ENCODE measurements at places on chromosomes 5 and 9. TPM values are rescaled to one million over a fixed set of nuclear protein-coding genes. Genes with fewer than 3 reads are reported as not detected.

The SPATA31D4 gene
- total RNA-seq, result not detected

DNA sequence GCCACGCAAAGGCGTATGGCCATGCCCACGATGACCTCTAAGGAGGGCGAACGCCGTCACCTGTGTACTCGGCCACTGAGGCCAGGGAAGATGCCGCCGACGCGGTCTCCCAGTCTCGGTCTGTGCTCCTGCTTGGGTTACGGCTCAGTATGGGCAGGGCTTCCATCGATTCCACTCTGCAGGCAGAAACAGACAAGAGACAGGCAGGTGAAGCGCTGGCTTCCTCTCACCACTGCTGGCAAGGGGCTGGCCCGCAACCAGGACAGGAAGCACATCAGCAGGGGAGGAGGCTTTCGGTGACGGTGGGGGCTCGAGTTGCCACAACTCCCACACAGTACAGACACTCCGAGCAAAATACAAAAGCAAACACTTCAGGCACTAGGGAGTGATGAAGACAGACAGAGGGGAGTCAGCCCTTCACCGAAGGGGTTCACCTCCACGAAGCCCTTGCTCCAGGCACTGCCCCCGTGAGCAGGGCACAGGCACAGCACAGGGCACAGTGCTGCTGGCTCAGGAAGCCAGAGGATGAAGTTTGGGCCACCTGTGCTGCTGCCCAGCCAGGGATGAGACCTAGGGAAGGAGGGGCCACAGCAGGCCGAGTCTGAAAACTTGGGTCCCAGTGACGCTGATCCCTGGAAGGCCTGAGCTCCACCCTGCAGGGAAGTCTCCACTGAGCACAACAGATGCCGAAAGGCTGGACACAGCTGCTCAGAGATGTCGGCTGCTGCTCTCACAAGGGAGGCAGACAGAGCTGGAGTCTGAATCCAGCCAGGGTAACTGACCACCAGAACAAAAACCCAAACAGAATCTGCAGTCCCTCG is 91.3 kb downstream of the CAMSAP1 start:
- H3K4me3 ChIP-seq, result no peak overlapping the region
- no peak for DNase-seq
- H3K4me1 ChIP-seq, result no peaks in the 10 kb centered on the region

The AFAP1L1 gene
- 9.8 TPM for total RNA-seq

- H3K4me1 ChIP-seq, result peaks cover 25% of the 10 kb centered on the region
- H3K36me3 ChIP-seq, result no peaks in the 10 kb centered on the region
- H3K27ac ChIP-seq, result peak overlapping the region; percentile 7
- no peaks in the 10 kb centered on the region for H3K27me3 ChIP-seq
- H3K4me3 ChIP-seq, result no peak overlapping the region
- no peak for DNase-seq
These were observed 23.4 kb downstream of the UBE2R2 start for GRCh38 chr9:33840381-33840780.

DNA sequence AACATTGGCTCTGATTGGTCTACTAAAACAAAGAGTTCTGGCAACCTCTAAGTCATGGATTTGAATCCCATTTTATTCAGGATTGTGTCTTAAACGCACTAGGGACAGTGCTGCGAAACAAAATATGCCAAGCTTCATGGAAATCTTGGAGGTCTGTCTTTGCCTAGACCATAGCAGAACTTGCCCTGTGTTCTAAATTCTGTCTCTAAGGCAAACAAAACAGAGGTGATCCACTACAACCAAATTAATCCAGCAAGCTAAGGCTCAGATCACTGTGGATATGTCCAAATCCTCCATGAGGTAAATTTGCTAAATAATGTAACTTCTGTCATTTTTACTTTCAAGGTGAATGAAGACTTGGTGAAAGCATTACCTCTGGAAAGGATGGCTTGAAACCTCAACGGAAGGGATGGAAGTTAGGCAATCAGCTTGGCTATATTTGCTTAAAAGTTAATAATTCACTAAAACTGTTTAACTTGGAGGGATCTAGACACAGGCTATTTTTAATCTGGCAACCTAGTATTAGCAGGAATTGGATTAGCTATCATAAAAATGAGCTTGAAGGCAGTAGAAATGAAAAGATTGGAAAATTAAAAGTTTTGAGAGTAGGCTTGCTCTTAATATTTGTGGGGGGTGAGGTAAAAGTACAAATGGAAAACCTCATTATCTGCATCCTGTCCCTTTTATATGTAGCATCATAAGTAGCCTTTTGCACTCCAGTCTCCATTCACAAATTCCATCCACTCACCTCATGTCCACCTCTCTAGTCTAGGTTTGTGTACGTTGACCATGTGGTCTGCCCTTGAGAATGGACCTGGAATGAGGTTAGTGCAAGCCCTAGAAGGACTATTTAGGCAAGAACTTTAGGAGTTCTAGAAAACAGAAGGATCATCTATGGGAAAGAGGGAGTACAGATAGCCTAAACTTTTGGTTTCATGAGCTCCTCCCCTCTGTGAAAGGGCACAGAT is 176.2 kb downstream of the SMC2 start:
- H3K36me3 ChIP-seq, result no peaks in the 10 kb centered on the region
- H3K4me3 ChIP-seq, result no peak overlapping the region
- no peaks in the 10 kb centered on the region for H3K4me1 ChIP-seq

- DNase-seq, result no peak
- H3K27ac ChIP-seq, result no peak overlapping the region
- no peak overlapping the region for H3K4me3 ChIP-seq
- no peaks in the 10 kb centered on the region for H3K4me1 ChIP-seq
- H3K36me3 ChIP-seq, result no peaks in the 10 kb centered on the region
These were observed 77.1 kb downstream of the BAAT start for GRCh38 chr9:101307524-101308213.

DNA sequence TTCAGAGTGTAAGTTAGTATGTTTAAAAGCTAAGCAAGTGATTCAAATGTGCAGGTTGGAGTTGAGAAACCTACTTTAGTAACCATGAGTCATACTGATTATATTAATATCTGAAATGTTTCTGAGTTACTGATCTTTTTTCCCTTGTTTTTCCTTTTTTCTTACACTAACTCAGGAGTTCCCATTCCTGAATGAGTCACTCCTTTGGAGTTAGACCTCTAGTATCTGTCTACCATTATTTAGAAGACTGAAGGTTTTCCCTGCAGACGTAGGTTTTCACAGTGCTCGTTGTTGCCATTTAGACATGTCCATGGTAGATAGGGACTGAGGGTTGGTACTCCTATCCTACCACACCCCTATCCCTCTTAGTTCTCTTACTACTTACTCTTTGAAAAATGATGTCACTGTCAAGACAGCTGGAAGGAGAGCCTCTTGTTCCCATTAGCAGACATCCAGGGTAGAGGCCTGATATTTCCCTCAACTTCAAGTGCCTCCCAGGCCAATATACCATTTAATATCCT is 20.2 kb downstream of the OCLN start:
- H3K4me1 ChIP-seq, result no peaks in the 10 kb centered on the region
- DNase-seq, result no peak
- no peaks in the 10 kb centered on the region for H3K36me3 ChIP-seq
- no peak overlapping the region for H3K27ac ChIP-seq

The NELFB gene
- 35.3 TPM for total RNA-seq

GRCh38 chr9:37747271-37747753 is 6.3 kb upstream of the TRMT10B start:
- no peaks in the 10 kb centered on the region for H3K4me1 ChIP-seq
- H3K36me3 ChIP-seq, result no peaks in the 10 kb centered on the region
- peak; percentile 66 for DNase-seq
- no peak overlapping the region for H3K27ac ChIP-seq
- no peak overlapping the region for H3K4me3 ChIP-seq

- DNase-seq, result peak; percentile 22
- no peaks in the 10 kb centered on the region for H3K36me3 ChIP-seq
- no peaks in the 10 kb centered on the region for H3K27me3 ChIP-seq
These were observed 229.5 kb upstream of the PAPPA start for GRCh38 chr9:115923903-115924668.

The SOX30 gene
- total RNA-seq, result 0.14 TPM

DNA sequence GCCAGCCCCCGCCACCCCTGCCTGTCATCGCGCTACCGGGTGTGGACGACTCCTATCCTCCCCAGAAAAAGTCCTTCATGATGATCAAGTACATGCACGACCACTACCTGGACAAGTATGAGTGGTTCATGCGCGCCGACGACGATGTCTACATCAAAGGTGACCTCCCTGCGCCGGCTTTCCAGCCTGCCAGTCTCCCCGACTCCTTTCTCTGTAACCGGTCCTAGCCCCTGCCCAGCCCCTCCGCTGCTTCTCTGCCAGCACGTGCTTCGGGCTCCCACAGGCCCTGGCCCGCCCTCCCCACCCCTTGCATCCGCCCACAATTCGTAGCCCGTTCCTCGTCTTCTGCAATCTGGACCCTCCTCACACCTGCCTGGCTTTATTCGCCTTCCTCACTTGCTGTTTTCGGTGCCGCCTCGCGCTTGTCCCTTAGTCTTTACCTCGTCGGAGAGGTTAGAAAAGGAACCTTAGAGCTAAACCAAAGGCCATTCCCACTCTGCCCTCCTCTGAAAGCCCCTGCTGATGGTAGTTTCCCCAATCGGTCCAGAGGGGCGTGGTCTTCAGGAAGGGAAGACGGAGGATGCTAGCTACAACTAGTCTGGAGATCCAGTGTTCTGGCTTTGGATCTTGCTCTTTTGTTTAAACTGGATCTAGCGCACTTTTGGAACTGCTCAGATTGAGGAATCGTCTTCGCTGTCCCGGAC is 1.4 kb downstream of the CHSY3 start:
- peak overlapping the region; percentile 26 for H3K4me3 ChIP-seq
- no peaks in the 10 kb centered on the region for H3K36me3 ChIP-seq
- H3K4me1 ChIP-seq, result peaks cover 6% of the 10 kb centered on the region
- DNase-seq, result no peak
- no peak overlapping the region for H3K27ac ChIP-seq

- H3K4me3 ChIP-seq, result peak overlapping the region; percentile 61
- H3K27ac ChIP-seq, result peak overlapping the region; percentile 90
- no peaks in the 10 kb centered on the region for H3K27me3 ChIP-seq
- DNase-seq, result no peak
These were observed 667 bp downstream of the FBXO10 start for GRCh38 chr9:37575511-37575914.

GRCh38 chr9:126504977-126505455 is 108.7 kb upstream of the LMX1B start:
- no peak overlapping the region for H3K4me3 ChIP-seq
- no peaks in the 10 kb centered on the region for H3K4me1 ChIP-seq
- DNase-seq, result no peak
- H3K36me3 ChIP-seq, result peaks cover 13% of the 10 kb centered on the region

- H3K27ac ChIP-seq, result peak overlapping the region; percentile 48
- no peaks in the 10 kb centered on the region for H3K36me3 ChIP-seq
- H3K4me3 ChIP-seq, result no peak overlapping the region
- no peak for DNase-seq
- no peaks in the 10 kb centered on the region for H3K27me3 ChIP-seq
- H3K4me1 ChIP-seq, result no peaks in the 10 kb centered on the region
These were observed 199.4 kb downstream of the AUH start for GRCh38 chr9:91162311-91162710.

The CERCAM gene
- total RNA-seq, result 16.8 TPM

DNA sequence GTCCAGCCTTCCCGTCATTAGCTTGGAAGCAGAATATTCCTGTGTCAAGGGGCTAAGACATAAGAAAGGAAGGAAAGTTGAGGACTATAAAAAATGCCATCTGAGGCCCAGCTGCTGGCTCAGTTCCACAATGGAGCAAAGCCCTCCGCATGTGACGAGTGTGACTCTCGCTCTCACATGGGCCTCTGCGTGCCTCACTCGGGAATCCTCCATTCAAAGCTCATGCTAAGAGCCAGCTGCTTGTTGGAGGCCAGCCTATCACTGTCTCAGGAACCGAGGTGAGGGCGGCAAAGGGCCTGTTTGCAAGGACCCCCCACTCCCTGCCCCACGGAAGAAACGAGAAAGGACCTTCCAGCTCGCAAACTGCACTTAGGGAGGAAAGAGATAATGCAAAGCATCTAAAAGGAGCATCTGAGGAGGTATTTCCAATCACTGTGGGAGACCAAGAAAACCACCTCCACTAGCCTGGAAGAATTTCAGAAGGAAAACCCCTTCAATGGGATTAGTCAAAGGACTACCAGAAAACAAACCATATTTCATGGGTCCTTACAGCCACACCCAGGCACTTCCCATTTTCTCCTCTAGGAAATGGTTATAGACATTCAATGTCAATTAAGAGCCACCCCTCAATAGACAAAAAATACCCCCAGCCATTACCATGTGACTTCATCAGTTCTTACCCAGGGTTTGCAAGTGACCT is 95.3 kb downstream of the PRRT1B start:
- peak overlapping the region; percentile 32 for H3K27ac ChIP-seq
- no peaks in the 10 kb centered on the region for H3K27me3 ChIP-seq
- H3K4me1 ChIP-seq, result peaks cover 6% of the 10 kb centered on the region
- DNase-seq, result peak; percentile 73
- no peak overlapping the region for H3K4me3 ChIP-seq

- H3K27ac ChIP-seq, result no peak overlapping the region
- no peak overlapping the region for H3K4me3 ChIP-seq
- H3K36me3 ChIP-seq, result peaks cover 21% of the 10 kb centered on the region
- DNase-seq, result no peak
These were observed 49.5 kb upstream of the SUSD1 start for GRCh38 chr9:112224401-112225289.

- DNase-seq, result no peak
- no peaks in the 10 kb centered on the region for H3K4me1 ChIP-seq
- no peak overlapping the region for H3K4me3 ChIP-seq
- no peaks in the 10 kb centered on the region for H3K36me3 ChIP-seq
These were observed 39.8 kb upstream of the CCDC112 start for GRCh38 chr5:115336201-115336720.

DNA sequence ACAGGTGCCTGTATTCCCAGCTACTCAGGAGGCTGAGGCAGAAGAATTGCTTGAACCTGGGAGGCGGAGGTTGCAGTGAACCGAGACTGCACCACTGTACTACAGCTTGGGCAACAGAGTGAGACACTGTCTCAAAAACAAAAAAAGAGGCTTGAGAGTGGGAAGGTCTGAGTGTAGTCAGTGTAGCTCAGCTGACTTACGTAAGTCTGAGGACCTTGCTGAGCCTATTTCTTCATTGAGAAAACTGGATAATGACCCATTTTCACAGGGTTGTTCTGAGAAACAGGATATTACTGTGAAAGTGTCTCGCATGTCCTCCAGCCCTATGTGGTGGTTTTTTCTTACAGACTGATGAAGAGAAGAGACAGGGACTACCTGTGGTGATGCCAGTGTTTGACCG is 66.7 kb downstream of the WDR41 start:
- H3K36me3 ChIP-seq, result no peaks in the 10 kb centered on the region
- H3K27me3 ChIP-seq, result no peaks in the 10 kb centered on the region
- no peak overlapping the region for H3K4me3 ChIP-seq
- DNase-seq, result no peak
- H3K27ac ChIP-seq, result no peak overlapping the region

DNA sequence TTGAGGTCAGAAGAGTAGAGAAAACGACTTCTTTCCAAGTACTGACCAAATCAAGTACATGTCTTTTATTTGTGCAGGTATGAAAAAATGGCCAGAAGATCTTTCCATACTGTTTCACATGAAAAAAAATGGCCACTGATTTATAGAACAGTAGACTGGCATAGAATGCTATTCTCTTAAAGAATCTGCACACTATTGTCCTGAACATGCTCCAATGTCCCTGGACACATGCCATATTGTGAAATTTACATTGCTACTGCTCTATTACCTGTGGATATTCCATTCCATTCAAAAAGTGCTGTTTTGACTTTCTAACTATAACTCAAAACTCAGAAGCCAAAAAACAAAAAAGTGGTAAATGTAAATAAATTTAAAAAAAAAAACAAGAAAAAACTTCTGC is 60.6 kb downstream of the FBXL17 start:
- H3K4me1 ChIP-seq, result no peaks in the 10 kb centered on the region
- no peak for DNase-seq
- H3K27ac ChIP-seq, result no peak overlapping the region
- H3K27me3 ChIP-seq, result no peaks in the 10 kb centered on the region
- H3K4me3 ChIP-seq, result no peak overlapping the region
